ENCODE measurements at places on chromosomes 13 and 19.
A peak's percentile ranks its signal among the peaks of the same experiment; 100 is the strongest.

- no peak for DNase-seq
Measured at GRCh38 chr19:55552620-55553019, 7.3 kb upstream of the SBK3 start.

GRCh38 chr13:60838581-60838980 is 441.6 kb downstream of the TDRD3 start:
- DNase-seq, result no peak

DNA sequence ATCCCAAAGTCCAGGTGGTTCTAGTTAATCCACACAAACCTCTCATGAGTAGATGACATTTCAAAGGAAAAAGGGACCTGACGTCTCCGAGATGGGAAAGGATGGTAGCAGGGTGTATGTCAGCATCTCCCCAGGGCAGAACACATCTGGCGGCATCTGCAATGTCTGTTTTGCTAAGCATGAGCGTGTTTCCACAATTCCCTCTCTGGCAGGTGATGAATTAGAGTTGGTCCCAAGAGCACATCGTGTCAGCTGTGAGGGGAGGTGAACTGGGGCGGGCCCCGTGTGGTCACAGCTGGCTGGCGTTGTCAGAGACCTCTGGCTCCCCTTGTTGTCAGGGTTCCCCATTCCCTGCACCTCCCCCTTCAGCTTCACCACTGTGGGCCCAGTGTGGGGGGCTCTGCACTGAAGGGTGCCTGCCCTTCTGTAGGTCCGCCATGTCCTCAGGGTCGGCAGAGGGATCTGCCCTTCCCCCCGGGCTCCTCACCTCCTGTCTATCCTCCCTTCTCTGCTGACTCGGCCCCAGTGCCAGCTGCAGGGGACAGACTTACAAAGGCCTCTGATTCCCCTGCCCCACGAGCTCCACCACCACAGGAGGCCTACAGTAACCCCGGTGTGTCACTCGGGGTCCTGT is 58.2 kb downstream of the CDADC1 start:
- DNase-seq, result no peak

- DNase-seq, result no peak
Measured at GRCh38 chr13:109355875-109356434, 430.4 kb downstream of the IRS2 start.

DNA sequence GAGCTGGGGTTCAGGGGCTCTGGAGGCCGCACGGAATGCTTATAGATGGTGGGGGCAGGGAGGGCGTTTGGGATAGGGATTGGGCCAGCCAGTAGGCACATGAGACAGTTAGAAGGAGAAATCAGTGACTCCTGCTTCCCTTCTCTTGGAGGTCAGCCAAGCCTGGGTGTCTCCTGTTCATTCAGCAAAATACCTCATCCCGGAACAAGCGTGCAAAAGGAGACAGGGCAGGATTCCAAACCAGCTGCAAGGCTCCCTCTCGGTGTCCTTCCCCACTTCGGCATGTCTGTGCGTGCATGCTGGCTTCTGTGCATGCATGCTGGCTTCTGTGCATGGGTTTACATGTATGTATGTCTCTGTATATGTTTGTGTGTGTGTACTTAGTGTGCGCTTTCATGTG is 37.3 kb upstream of the PEPD start:
- no peak for DNase-seq

- DNase-seq, result no peak
Measured at GRCh38 chr19:42498169-42498757, 30.0 kb downstream of the CEACAM1 start.

DNA sequence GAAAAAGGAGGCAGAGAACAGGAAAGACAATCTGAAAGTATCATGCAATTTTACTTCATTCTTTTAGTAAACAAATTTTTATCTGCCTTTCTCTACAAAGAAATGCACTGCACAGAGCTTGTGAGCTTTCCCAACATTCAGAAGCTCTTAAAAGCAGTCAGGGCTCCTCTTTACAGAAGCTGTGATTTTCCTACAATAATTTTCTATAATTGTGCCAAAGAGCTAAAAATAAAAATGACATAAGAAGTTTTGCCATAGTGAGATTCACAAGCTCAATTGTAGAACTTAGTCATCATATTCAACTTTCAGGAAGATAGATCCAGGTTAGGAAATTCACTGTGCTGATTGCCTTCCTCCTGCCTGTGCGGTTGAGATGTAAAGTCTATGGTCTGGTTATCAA is 341.4 kb downstream of the PCDH9 start:
- no peak for DNase-seq

DNA sequence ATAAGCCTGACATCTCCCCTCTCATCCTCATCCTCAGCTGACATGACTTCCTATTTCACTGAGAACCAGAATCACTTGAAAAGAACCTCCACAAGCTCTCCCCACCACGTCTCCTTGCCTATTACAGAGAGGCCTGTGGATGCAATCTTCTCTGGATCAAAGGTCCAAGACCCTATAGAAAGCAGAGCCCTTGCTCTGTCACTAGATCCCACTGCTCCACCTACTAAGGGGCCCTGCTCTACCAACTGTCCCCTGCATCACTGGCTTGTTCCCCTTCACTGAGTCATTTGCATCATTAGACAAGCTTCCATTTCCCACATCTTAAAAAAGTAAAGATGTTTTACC is 40.8 kb downstream of the RCBTB2 start:
- DNase-seq, result no peak

DNA sequence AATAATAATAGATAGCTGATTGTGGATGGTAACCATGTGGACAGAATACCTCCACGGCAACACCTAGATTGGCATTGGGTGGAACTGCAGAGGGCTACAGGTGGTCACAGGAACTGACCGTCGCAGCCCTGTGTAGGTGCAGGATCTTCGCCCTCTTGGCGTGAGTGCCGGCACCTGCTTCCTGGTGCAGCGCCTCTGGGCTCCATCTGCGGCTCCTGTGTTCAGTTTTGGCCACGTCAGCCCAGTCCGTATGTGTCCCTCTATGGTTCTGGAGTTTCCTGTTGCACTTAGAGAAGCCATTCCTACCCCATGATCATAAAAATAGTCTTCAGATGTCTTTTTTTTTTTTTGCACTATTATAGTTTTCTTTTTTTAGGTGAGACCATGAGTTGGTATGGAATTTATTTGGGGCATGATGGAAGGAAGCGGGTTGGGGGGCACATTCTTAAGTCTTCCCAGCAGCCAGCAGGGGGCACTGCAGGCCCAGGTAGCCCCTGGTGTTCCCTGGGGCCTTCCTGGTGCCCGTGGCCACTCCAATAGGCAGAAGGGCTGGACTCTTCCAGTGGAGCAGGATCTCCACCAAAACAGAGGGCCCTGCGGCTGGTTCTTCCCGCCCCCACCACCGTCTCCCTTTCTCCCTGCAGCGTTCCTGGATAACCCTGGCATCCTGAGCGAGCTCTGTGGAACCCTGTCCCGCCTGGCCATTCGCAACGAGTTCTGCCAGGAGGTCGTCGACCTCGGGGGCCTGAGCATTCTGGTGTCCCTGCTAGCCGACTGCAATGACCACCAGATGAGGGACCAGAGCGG is 10.1 kb upstream of the SLC25A42 start:
- DNase-seq, result peak; percentile 53

GRCh38 chr13:29956853-29957252 is 106.4 kb upstream of the UBL3 start:
- no peak for DNase-seq

GRCh38 chr13:50787316-50788195 is 55.9 kb downstream of the DLEU7 start:
- DNase-seq, result no peak

DNA sequence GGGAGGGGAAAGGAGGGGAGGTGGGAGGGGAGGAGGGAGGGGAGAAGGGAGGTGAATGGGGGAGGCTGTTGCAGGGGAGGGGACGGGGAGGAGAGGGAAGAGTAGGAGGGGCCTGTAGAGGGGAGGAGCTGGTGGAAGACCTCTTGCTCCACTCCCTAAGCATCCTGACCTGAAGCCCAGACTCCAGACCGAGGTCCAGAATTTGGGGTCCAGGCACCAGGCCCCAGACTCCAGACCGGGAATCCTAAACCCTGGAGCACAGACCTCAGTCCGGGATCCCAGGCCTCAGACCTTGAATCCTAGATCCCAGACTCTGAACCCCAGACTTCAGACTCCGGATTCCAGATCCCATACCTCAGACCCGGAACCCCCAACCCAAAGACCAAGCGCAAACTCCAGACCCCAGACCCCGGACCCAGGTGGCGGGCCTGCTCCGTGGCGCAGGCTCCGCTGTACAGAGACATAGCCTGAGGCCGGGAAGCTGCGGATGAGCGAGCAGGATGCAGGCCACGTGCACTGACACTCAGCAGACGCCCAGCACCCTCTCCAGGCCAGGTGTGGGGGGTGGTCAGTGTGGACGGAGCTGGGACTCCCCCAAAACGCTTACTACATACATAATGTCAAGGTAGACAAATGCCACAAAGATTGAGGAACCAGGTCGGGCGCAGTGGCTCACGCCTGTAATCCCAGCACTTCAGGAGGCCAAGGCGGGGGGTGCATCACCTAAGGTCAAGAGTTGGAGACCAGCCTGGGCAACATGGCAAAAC is 710 bp upstream of the BTBD2 start:
- DNase-seq, result peak; percentile 34

DNA sequence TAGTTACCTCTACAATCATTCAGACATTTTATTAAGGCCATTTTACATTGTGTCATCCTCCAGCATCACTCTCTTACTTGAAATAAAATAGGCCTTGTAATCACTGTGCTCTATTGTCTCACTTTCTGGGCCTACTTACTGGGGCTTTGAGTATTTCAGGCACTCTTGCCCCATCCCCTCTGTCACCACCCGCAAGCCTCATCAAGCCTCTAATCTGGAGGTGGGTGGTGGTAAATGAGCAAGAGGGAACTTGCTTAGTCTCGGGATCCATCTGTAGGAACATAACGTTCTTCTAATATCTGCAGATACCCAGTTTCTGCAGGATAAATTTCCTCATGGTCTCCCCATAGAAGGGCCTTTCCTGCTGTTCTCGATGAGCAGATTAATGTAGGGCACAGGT is 19.4 kb upstream of the GPR18 start:
- DNase-seq, result no peak

DNA sequence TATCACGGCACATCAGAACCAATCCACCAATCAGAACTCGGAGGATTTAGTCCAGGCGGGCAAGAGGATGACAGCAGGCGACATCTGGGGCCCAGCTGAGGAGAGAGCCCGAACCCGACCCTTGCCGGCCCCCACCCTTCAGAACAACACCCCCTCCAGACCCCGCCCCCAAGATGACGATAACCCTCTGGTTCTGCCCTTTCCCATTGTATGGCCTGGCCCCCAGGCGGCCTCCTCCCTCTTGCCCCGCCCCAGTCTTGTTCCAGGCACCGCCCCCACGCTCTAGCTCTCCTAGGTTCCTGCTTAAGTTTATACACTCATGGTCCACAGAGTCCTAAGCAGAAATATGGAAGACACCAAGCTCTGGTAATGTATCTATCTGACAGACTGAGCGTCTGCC is 2.8 kb upstream of the ZNF83 start:
- no peak for DNase-seq

Measured in stimulated activated CD4-positive, alpha-beta T cell treated with anti-CD3 and anti-CD28 coated beads, Interleukin-2, amount 100 ng/mL, for 48 hours (primary cell).